ENCODE measurements at places on chromosomes 5 and 9.

- H3K27me3 ChIP-seq: no peaks in the 10 kb centered on the region
- DNase-seq: no peak
- no peaks in the 10 kb centered on the region for H3K36me3 ChIP-seq
- no peaks in the 10 kb centered on the region for H3K4me1 ChIP-seq
Observed at GRCh38 chr5:74155501-74155900, 485.0 kb downstream of the ENC1 start.

DNA sequence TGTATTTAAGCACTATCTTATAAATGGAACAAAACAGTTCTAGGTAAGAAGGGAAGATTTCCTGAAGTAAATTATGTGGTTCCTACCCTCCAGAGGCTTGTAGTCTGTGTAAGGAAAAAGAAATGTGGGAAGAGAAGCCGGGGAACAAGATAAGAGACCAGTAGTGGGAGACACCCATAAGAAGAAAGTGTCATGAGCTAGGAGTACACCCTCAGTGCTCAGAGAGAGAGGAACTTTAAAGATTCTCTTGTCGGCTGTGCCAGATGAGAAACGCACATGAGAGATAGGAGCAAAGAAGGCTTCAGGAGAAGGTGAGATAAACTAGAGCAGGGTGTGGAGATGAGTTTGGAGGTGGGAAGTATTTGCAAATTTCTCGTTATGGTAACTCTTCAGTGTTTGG lies 18.1 kb downstream of the SLC36A1 start:
- no peaks in the 10 kb centered on the region for H3K4me1 ChIP-seq
- no peaks in the 10 kb centered on the region for H3K27me3 ChIP-seq
- H3K36me3 ChIP-seq: peaks cover 56% of the 10 kb centered on the region
- DNase-seq: no peak

GRCh38 chr5:57306359-57306758 lies 132.5 kb downstream of the GPBP1 start:
- H3K27me3 ChIP-seq: peaks cover 3% of the 10 kb centered on the region
- no peak overlapping the region for H3K27ac ChIP-seq
- peaks cover 5% of the 10 kb centered on the region for H3K36me3 ChIP-seq
- peaks cover 2% of the 10 kb centered on the region for H3K4me1 ChIP-seq
- H3K4me3 ChIP-seq: no peak overlapping the region

GRCh38 chr5:99686538-99686937 lies 757.7 kb upstream of the CHD1 start:
- H3K36me3 ChIP-seq: no peaks in the 10 kb centered on the region
- H3K27me3 ChIP-seq: no peaks in the 10 kb centered on the region
- no peak for DNase-seq
- H3K27ac ChIP-seq: no peak overlapping the region

DNA sequence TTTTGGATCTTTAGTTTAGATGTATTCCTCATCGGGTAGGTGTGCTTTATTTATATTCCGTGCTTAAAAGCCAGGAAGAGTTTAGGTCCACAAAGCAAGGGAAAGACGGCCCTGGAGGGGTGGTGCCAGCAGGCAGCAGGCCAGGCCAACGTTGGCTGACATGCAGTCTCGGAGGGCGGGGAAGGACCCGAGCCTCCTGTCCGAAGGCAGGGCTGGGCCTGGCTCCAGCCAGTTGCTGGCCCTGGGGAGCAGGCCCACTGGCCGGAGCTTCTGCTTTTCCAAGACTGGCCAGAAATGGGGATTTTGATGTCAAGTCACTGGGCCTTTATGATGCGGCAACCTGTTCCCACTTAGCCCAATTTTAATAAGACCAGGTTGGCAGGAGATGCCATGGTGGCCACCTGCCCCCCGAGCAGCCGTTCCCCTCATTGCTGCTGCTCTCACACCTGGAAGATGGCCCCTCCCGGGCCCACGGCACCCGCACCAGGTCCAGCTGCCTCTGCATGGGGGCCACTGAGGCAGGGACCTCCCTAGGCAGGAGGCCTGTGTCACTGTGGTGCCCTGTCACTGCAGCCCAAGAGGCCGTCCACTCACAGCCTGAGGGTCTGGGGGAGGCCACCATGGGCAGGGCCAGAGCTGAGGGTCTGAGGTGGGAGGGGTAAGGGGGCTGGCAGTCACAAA lies 23.2 kb downstream of the LPCAT1 start:
- H3K27ac ChIP-seq: peak overlapping the region; percentile 83
- H3K4me3 ChIP-seq: peak overlapping the region; percentile 19
- H3K4me1 ChIP-seq: peaks cover 97% of the 10 kb centered on the region
- peaks cover 42% of the 10 kb centered on the region for H3K36me3 ChIP-seq
- no peak for DNase-seq
- no peaks in the 10 kb centered on the region for H3K27me3 ChIP-seq

DNA sequence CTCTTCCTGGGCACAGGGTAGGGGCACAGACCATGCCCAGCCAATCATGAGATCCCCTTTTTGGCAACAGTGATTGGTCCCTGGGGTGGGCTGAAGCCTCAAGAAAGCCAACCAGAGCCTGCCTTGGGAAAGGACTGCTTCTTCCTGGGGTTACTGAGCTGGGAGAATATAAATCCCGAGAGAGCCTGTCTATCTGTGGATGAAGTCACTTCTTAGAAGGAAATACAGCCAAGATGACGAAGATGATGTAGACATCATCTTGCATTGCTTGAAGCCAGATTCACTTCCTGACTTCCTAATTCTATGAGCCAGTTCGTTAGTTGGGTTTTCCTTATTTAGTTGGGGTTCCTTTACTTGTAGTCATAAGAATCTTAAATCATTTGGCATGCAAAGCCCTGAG lies 50.1 kb upstream of the PWWP2A start:
- no peak overlapping the region for H3K4me3 ChIP-seq
- no peaks in the 10 kb centered on the region for H3K4me1 ChIP-seq
- H3K27ac ChIP-seq: no peak overlapping the region
- H3K36me3 ChIP-seq: no peaks in the 10 kb centered on the region

DNA sequence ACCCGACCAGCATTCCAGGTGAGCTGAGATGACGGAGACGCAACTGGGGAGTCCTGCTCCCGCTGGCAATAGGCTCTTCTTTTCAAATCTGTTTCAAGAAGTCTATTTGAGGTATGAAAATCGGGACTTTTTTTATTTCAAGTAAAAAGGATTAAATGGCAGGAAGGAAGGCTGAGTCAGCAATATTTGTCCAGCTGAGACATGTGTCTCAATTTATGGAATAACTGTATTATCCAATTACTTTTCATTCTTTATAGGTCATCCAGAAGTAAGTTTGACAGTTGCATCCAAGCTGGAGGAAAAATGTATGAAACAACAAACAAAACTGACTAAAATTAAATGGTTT lies 221.1 kb downstream of the NR2F1-AS1 start:
- H3K4me1 ChIP-seq: no peaks in the 10 kb centered on the region
- no peak for DNase-seq
- no peak overlapping the region for H3K27ac ChIP-seq

GRCh38 chr9:94865582-94866452 lies 139.3 kb downstream of the AOPEP start:
- no peak overlapping the region for H3K4me3 ChIP-seq
- peaks cover 26% of the 10 kb centered on the region for H3K4me1 ChIP-seq
- H3K27ac ChIP-seq: no peak overlapping the region
- H3K36me3 ChIP-seq: no peaks in the 10 kb centered on the region
- no peaks in the 10 kb centered on the region for H3K27me3 ChIP-seq
- DNase-seq: no peak

GRCh38 chr5:171840711-171841522 lies 55.3 kb downstream of the SMIM23 start:
- H3K4me1 ChIP-seq: no peaks in the 10 kb centered on the region
- H3K27me3 ChIP-seq: no peaks in the 10 kb centered on the region
- H3K4me3 ChIP-seq: no peak overlapping the region
- DNase-seq: no peak

- peaks cover 38% of the 10 kb centered on the region for H3K36me3 ChIP-seq
- H3K27me3 ChIP-seq: no peaks in the 10 kb centered on the region
- DNase-seq: no peak
- no peak overlapping the region for H3K4me3 ChIP-seq
- no peak overlapping the region for H3K27ac ChIP-seq
- no peaks in the 10 kb centered on the region for H3K4me1 ChIP-seq
Observed at GRCh38 chr5:180844858-180845257, 16.2 kb downstream of the ZFP62 start.

- no peak for DNase-seq
- no peaks in the 10 kb centered on the region for H3K36me3 ChIP-seq
- H3K4me1 ChIP-seq: peaks cover 5% of the 10 kb centered on the region
- H3K4me3 ChIP-seq: no peak overlapping the region
Observed at GRCh38 chr5:64685866-64686265, 4.4 kb upstream of the SHISAL2B start.

DNA sequence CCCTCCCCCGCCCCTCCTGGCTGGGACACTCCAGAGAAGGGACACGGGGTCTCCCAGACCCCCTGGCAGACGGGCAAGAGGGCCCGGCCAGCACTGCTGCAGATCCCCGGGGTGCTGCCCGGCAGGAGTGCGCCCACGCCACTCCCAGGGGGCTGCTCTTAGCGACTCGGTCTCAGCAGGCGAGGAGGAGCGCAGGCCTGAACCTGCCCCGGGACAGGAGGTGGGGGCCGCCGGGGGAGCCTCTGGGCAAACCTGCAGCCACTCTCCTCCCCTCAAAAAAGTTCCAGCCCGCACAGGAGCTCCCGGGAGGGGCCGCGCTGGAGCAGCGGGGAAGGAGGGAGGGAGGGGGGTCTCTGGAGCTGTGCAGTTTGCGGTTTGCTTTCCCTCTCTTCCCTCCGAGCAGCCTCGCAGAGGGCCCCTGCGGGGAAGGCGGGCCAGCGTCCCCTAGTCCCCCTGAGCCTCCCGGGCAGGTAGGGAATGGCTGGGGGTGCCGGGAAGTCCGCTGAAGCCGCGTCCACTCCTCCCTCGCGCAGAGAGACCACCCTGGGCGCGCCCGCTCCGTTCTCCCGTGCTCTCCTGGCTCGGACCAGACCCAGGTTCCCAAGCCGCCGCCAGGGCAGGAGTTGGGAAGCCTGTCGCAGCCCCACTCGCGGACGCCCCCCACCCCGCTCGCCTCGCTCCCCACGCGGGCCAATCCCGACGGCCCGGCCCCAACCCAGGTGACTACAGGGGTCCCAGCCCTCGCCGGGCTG lies 44.2 kb downstream of the NACC2 start:
- H3K27ac ChIP-seq: no peak overlapping the region
- no peaks in the 10 kb centered on the region for H3K36me3 ChIP-seq
- H3K27me3 ChIP-seq: peaks cover 8% of the 10 kb centered on the region

DNA sequence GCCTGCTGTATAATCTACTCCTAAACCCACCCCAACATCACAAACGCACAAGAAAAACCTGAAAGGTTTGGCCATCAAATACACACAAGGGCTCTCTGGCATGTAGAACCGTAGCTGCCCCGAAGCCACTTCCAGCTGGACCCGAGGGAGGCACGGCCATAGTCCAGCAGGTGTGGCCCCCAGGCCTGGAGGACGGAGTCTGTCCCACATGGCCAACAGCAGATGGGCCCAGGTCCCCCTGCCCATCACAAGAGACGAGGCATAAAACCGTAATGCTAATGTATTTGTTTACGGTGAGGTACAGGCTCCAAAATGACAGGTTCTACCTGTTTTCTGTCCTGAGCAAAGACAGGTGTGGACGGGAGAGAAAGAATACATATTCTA lies 234.2 kb downstream of the SYK start:
- peaks cover 17% of the 10 kb centered on the region for H3K27me3 ChIP-seq
- H3K36me3 ChIP-seq: no peaks in the 10 kb centered on the region
- H3K27ac ChIP-seq: no peak overlapping the region
- peak overlapping the region; percentile 36 for H3K4me3 ChIP-seq

DNA sequence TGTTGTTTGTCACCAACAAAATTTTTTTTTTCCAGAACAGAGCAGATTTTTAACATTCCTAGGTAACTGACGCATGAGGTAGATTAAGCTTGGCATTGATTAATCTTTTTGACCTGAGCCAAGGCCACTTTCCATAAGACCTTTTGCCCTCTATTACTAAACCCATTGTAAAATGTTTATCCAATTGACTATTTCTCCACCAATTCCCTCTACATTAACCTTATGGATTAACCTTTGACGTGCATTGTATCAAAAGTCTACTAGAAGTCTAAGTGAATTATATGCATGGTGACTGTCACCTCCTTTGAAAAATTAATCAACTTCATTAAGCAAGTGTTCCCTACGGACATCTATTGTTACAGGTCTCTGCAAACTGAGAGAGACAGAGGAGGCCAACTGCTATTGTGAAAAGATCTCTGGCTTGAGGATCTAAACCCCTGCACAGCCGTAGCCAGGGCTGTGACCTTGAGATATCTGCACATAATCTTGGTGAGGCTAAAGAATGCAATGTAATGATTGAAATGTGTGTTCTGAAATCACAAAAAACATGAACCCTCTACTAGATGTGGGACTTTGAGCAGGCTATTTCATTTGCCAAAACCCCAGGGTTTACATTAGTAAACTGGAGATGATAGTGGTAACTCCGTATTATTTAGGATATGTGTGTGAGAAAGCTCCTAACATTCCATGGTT lies 632.2 kb downstream of the TLR4 start:
- no peaks in the 10 kb centered on the region for H3K4me1 ChIP-seq
- H3K27ac ChIP-seq: no peak overlapping the region
- no peaks in the 10 kb centered on the region for H3K27me3 ChIP-seq
- no peak for DNase-seq
- no peak overlapping the region for H3K4me3 ChIP-seq

GRCh38 chr9:90064971-90065370 lies 460.2 kb downstream of the GADD45G start:
- no peaks in the 10 kb centered on the region for H3K4me1 ChIP-seq
- DNase-seq: no peak
- no peak overlapping the region for H3K4me3 ChIP-seq
- H3K27ac ChIP-seq: no peak overlapping the region

- no peak overlapping the region for H3K27ac ChIP-seq
- H3K4me3 ChIP-seq: no peak overlapping the region
- no peaks in the 10 kb centered on the region for H3K27me3 ChIP-seq
- H3K4me1 ChIP-seq: no peaks in the 10 kb centered on the region
Observed at GRCh38 chr9:78989031-78989658, 582.6 kb upstream of the TLE4 start.

- no peak for DNase-seq
- peaks cover 6% of the 10 kb centered on the region for H3K4me1 ChIP-seq
- H3K27ac ChIP-seq: no peak overlapping the region
- H3K36me3 ChIP-seq: peaks cover 25% of the 10 kb centered on the region
Observed at GRCh38 chr5:58455480-58455879, 4.4 kb downstream of the PLK2 start.

DNA sequence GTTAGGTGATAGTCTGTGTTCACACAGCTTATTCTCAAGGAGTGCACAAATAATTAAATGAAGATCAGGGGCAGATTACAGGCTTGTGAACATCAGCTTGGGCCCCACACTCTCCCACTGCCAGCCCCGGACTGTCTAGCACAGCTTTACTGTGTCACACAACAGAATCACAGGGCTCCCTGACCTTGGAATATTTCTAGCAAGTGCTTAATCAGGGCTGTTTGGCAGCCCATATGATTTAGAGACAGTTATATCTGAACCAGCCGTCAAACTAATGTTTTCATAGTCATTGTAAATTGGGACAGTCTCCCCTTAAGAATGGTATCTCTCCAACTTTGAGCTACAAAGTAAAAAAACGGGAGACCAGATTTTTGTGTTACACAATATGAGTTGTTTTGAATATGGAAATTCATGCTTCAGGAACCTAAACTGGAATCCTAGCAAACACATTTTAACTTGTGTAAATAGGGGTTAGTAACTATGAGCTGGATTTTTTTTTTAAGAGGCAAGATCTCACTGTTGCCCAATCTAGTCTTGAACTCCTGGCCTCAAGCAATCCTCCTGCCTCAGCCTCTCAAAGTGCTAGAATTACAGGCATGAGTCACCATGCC lies 517.6 kb downstream of the BNC2 start:
- H3K36me3 ChIP-seq: no peaks in the 10 kb centered on the region
- no peak for DNase-seq
- no peak overlapping the region for H3K27ac ChIP-seq
- H3K27me3 ChIP-seq: no peaks in the 10 kb centered on the region
- no peaks in the 10 kb centered on the region for H3K4me1 ChIP-seq
